ENCODE measurements at places on chromosomes 3 and 15.

GRCh38 chr3:179733797-179734196 is 81.0 kb downstream of the USP13 start:
- no peak for DNase-seq

DNA sequence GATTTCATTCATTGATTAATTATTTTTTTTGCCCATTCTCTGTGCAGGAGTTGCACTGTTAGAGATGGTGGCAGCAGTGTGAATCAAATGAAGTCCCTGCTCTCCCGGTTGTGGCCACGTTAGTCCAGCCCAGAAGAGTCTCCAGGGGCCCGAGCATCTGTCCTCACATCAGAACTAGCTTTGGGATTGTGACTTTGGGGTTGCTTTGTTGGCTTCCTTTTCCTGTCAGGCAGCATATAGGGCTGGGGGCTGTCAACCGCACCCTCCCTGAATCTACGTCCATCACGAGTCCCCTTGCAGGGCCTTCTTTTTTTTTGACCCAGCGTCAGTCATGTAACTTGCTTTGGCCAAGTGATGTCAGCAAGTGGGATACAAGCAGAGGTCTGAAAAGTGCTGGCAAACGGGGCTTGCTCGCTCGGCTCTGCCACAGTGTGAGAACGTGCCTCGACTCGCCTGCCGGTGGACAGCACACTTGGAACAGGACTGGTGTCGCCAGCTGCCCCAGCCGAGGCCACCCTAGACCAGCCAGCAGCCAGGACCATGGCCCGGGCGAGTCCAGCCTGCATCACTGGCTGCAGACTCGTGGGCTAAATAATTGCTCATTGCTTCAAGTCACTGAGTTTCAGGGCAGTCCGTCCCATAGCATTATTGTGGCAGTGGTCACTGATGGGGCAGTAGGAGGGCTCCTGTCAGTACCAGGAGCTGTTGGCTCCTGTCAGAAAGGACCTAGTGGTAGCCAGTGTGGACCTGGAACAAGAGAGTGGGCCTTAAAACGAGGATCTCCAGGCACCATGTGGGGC is 151.6 kb upstream of the MEF2A start:
- DNase-seq: no peak

- no peak for DNase-seq
Observed at GRCh38 chr3:29348316-29348715, 67.4 kb downstream of the RBMS3 start.

- no peak for DNase-seq
Observed at GRCh38 chr15:53414167-53414566, 345.3 kb downstream of the WDR72 start.

DNA sequence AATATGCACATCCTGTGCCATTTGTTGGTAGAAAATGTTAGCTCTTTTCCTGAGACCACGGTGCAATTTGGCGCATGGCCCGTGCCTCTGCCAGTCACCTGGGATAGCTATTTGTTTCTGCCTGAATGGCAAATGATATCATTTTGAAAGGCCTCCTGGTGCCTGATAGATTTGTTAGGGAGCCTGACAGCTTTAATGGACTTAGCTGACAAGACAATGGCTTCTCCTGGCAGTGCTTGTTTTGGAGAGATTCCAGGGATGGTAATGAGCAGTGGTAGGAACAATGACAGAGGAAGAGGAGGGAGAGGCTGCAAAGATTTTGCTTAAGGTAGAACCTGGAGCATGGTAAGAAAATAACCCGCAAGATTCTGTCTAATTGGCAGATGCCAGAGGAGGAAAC is 268.5 kb downstream of the CLSTN2 start:
- no peak for DNase-seq

DNA sequence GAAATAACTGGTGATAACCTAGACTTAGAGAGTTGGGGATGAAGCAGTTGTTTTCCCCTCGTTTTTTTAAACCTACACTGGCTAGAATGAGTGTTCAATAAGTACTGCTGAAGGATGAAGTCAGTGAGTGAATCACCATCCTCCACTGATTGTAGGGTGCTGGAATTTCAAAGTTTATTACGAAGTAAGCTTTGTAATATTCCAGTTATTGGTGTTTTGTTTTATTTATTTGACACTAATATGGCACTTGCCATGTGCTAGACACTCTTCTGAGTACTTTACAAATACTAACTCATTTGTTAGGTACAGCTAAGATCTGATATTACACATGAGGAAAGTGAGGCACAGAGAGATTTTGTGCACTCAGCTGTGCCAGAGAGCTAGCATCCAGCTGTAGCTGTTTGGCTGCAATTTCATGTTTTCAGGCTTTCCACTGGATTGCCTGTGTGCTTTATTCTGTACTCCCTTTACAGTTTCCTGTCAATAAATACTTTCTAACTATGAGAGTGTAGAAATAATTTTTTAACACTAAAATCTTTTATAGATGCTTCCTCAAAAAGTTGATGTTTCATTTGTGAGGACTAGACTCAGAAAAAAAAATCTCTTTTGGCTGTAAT is 5.8 kb downstream of the MAP2K5 start:
- DNase-seq: no peak

- DNase-seq: no peak
Observed at GRCh38 chr15:59216911-59217310, 10.3 kb downstream of the LDHAL6B start.

DNA sequence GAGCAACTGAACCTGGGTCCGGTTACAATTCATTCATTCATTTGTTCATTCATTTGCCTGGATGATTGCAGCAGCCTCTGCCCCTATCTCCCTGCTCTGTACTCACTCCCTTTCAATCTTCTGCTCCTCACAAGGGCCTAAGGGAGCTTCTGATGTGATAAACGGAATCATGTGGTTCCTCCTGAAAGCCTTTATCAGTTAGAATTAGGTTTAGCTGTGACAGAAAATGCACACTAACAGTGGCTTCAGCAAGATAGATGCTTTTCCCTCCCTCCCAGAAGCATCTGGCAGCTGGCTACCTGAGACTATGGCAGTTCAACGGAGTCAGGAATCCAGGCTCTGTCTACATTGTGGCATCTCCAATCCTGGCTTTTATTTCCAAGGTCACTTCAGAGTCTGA is 196.0 kb downstream of the ADAMTS9 start:
- DNase-seq: no peak

- DNase-seq: no peak
Observed at GRCh38 chr3:45896956-45897355, 10.6 kb downstream of the CCR9 start.

DNA sequence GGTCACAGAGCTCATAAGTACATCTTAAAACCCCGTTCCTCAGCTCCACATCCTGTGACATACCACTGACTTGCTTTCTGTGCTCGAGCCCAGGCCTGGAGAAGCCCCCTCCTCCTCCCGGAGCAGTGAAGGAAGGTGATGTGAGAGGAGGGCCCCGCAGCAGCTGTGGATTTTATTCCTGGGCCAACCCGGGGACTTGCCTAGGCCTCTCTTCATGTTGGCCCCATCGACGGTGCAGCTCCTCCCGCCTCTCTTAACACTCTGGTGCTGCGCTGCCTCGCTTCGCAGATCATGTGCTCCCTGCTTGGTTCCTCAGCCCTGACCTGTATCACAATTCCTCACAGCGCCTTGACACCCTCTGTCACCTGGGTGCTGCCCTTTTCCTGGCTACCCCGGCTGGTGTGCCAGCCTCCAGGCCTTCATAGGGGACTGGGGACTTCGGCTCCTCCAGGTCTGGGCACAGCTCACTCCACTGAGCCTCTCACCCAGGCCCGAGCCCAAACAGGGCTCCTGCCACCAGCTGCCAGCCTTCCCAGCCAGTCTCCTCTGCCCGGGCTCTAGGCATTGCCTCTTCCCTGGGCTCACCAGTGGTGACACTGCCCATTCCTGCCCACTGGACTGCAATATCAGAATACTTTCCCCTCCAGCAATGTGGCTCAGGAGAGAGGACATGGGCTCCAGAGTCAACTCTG is 21.5 kb downstream of the MAGEF1 start:
- no peak for DNase-seq

DNA sequence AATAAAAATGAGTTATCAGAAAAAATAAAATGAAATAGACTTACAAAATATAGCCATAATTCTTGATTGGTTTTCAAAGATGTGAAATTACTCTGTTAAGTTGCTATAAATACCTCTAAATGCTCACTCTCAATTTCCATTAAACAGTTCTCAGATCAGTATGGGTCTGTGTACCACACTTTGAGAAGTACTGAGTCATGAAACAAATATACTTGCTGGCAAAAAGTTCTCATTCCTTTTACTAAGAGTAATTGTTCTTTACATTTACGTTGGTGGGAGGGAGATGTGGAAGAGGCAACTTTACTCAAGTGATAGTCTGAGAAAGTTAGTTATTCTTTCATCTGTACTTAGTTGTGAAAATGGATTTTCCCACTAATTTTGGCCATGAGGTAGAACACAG is 96.3 kb downstream of the ZNF385D start:
- no peak for DNase-seq
